Naive thymus-derived CD4-positive, alpha-beta T cell (primary cell): ENCODE measurements at places on chromosomes 5 and 9. TPM values are rescaled to one million over a fixed set of nuclear protein-coding genes. Genes with fewer than 3 reads are reported as not detected.

- DNase-seq, result no peak
These were observed 563.2 kb upstream of the ADAMTS16 start for GRCh38 chr5:4576908-4577307.

- DNase-seq, result no peak
These were observed 43.7 kb upstream of the RFX3 start for GRCh38 chr9:3569529-3569928.

- DNase-seq, result no peak
These were observed 6.2 kb downstream of the TMEM8B start for GRCh38 chr9:35835216-35835632.

DNA sequence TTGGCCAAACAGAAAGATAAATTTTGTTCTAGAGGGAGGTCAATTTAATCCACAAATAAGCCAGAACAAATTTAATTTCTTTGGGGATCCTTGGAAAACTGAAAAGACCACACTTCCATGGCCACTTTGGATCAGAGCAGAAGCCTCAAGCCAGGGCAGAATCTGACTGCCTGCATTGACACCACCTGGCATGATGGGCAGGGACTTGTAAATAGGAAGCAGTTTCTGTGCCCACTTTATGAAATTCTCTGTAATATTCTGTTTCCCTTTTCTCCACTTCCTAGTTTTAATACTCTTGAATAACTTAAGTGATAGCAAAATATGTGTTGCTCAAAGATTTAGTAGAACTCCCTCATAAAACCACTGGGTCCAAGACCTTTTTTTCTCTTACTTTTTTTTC is 6.7 kb upstream of the TMEM252 start:
- no peak for DNase-seq

DNA sequence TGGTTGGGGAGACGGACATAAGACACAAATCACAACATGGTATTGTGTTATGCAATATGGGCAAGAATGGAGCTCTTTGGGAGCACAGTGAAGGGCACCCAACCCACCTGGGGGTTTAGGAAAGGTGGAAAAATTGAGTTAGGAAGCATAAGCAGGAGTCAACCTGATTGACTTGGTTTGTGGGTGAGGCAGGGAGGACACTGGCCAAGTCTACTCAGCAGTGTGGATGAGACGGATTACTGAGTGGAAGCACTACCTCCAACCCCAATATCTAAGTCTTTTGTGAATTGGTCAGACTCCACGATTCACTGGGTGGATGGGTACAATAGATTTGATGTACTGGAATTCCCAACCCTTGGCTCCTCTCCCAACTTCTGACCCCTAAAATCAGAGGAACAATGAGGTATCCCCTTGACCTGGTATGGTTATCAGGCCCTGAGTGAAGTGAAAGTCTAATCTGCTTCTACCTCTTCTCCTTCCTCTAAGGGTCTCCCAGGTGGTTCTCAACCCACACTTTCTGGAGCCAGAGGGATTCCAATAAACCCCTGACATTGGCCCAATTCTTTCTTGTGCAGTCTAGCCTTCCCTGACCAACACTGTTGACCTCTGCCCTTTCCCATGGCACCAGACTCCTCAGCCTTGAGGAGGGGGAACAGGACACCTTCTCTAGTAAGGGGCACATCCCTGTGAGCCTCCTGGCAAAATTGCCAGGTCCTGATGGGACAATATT is 5.2 kb downstream of the EGR1 start:
- DNase-seq, result no peak

DNA sequence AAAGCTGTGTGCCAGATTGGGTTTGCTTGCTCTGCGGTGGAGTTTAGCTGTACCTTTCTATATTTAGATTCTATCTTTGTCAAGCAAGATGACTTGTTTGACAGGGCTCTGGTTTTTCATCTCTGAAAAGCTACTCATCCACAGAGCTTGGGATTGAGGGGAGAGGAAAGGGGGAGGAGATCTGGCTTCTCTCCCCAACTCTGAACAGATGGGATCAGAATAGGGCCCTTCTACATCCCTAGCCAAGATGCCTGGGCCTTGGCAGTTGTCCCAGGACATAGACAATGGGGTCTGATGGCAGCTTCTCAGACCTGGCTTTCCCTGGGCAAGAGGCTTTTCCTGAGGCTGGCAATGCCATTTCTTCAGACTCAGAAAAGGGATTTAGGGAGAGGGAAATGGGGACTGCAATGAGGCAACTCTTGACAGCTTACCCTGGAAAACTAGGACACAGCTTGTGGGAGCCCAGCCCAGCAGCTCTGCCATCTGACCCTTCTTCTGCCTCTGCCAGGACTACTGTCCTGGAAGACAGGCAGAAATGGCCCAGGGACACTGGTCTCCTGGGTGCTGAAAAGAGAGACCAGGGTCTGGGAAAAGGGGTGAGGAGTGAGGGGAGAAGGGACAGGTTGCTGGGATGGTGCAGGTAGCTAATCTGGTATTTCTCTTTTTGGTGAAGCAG is 50.2 kb upstream of the ASTN2 start:
- no peak for DNase-seq

GRCh38 chr9:109442716-109443115 is 55.4 kb downstream of the PTPN3 start:
- no peak for DNase-seq

GRCh38 chr9:16348531-16348930 is 521.9 kb downstream of the BNC2 start:
- no peak for DNase-seq

DNA sequence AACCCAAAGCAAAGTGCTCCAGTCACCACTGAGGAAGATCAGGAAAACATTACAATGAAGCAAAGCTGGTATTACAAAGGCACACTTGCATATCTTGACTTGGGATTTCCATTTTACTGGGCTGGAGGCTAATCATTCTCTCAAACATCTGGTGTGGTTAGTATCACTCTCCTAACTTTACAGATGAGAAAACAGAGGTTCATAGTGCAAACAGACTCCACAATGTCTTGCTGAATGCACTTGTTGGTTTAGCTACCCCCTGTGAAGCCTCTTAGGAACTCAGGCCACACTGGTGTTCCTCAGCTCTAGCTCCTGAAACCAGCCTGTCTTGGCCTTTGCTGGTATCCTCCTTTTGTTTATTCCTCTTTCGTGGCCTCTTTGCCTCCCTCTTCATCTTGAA is 29.5 kb upstream of the SMAD5 start:
- no peak for DNase-seq

DNA sequence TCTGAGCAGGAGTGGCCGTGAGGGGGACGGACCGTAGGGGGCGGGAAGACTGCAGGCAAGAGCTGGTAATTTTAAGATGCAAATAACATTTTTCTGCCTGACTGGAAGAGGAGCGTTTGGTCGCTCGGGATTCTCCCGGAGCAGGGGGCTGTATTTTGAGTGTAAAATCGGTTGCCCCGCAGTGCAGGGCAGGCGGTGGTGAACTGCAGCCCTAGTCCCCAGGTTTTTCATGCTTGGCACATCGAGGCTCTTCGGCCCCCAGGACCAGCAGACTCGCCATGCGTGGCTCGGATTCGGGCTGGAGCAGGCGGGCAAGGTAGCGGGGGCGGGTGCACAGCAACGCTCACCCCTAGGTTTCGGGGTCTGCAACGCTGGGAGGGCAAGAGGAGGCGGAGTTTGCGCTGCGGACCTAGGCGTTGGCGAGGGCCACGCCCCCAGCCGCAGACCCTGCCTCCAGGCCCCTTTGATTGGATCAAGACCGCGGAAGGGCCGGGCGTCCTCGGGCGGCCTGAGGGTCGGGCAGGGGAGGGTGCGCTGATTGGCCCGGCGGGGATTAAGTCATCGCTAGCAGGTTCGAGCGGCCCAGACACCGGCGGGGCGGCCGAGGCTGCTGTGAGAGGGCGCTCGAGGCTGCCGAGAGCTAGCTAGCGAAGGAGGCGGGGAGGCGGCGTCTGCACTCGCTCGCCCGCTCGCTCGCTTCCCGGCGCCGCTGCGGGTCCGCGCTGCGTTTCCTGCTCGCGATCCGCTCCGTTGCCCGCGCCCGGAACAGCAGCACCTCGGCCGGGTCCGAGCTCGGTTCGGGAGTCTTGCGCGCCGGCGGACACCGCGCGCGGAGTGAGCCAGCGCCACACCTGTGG is at the start of gene ARHGAP26:
Gene ARHGAP26 (plus strand): TSS at position 585 of the 857 bp plus-strand sequence. CDS start 385 bp downstream, outside the sequence.
- peak; percentile 84 for DNase-seq

DNA sequence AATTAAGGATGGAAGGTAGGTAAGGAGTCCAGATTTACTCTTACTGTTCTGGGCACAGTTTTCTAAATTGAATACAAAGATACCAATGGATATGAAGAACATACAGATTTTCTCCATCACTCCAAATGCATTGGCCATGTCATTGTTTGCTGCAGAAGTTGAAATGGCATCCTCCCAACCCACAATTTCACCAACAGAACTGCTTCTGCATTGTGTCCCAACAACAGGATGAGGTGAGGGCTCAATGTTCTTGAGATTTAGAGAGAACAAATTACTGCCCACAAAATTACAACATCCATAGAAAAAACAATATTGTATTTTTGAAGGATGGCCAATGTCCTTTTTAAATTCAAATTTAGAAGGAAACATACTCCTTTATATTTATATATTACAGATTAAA is 88.9 kb downstream of the NUDT12 start:
- no peak for DNase-seq

- no peak for DNase-seq
These were observed 13.6 kb downstream of the CCNH start for GRCh38 chr5:87398981-87399614.

GRCh38 chr5:154321546-154321945 is 124.3 kb upstream of the SAP30L start:
- DNase-seq, result no peak

DNA sequence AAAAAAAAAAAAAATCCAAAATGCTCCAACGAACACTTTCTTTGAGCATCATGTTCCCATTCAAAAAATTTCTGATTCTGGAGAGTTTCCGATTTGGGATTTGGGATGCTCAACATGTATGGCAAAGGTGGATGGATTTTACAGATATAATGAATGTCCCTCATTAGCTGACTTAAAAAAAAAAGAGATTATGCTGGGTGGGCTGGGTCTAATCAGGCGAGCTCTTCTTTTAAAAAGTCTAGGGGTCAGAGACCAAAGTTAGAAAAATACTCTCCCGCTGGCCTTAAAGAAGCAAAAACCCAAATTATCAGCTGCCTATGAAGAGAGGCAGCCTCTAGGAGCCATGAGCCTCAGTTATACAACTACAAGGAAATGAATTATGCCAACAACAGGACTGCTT is 15.2 kb upstream of the CTNNAL1 start:
- no peak for DNase-seq

- DNase-seq, result no peak
These were observed 850.5 kb downstream of the NR2F1-AS1 start for GRCh38 chr5:92730486-92730885.

GRCh38 chr9:137156567-137157375 is 13.1 kb downstream of the LRRC26 start:
- no peak for DNase-seq

Gene BARX1
- 0.28 and 0.56 TPM in 2 replicates for total RNA-seq

Gene PCDHB9
- total RNA-seq, result not detected

Gene PCDHA7
- total RNA-seq, result not detected
